ENCODE measurements at places on chromosomes 6 and 20. TPM values are rescaled to one million over a fixed set of nuclear protein-coding genes. Genes with fewer than 3 reads are reported as not detected.

DNA sequence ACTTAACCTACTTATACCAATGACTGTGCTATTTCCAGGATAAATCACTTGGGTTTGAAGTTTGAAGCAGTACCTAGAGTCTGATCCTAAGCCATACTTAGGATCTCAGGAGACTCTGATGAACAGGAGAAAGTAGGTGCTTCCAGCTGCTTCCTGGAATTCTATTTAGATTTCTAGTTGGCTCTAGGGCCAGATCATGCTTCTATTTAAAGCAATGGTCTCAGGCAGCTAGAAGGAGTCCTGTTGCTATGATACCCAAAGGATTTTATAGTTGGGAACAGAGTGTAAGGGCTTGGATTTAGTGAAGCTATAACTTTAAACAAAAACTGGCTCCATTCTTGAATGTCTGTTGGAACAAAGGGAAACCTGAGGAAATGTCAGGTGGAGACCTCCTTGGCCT is 52.4 kb upstream of the TINAG start:
- H3K4me3 ChIP-seq = no peak overlapping the region
- DNase-seq = no peak
- no peaks in the 10 kb centered on the region for H3K4me1 ChIP-seq
- no peaks in the 10 kb centered on the region for H3K36me3 ChIP-seq

GRCh38 chr20:9911519-9911918 is 72.6 kb upstream of the PAK5 start:
- no peak for DNase-seq
- H3K4me1 ChIP-seq = no peaks in the 10 kb centered on the region
- no peak overlapping the region for H3K4me3 ChIP-seq
- H3K27me3 ChIP-seq = no peaks in the 10 kb centered on the region

GRCh38 chr6:52087498-52087999 is at the start of gene PKHD1:
TSS of gene PKHD1 (minus strand) at chr6:52087613. CDS start at chr6:52084933, 2,680 bp downstream.
- H3K27ac ChIP-seq = no peak within 1 kb of the TSS
- no peak for DNase-seq
- H3K36me3 ChIP-seq = no peaks in the 10 kb centered on the region
- no peak within 1 kb of the TSS for H3K4me3 ChIP-seq
- no peaks in the 10 kb centered on the region for H3K27me3 ChIP-seq
- no peaks in the 10 kb centered on the region for H3K4me1 ChIP-seq

RIPOR3 gene
- polyA plus RNA-seq = 6.1 TPM

MEP1A gene
- 0.22 TPM for polyA plus RNA-seq

DNA sequence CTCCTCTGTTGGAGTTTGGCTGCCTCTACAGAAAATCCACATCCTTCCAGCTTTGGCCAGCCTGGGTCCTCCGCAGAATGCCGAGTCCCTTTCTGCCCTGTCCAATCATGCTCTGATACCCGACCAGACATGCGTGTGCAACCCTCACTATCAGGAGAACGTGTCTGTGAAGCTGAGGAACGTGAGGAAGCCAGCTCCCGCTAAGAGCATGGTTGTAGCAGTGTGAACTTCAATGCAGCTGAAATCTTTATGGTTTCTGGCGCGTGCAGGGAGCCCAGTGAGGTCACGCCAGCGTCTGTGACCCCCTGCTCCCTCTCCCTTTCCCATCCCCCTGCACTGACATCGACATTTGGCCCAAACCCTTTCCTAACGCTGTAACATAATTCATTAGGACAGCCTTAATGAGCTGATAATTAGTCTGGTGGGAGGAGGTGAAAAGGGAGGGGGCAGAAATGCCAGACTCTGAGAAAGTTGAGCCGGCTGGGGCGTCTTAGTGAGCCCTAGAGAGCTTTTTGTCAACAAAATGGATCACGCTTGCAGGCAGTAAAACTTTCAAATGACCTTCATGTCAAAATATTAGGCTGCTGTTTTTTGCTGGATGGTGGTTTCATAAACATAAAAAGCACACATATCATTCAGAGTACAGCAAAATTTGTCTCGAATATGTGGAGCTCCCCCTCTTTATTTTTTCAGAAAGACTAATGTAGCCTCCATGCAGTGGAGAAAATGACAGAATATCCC is 423.3 kb downstream of the QKI start:
- H3K36me3 ChIP-seq = no peaks in the 10 kb centered on the region
- DNase-seq = no peak
- no peak overlapping the region for H3K27ac ChIP-seq
- H3K4me1 ChIP-seq = no peaks in the 10 kb centered on the region
- peaks cover 9% of the 10 kb centered on the region for H3K27me3 ChIP-seq
- H3K4me3 ChIP-seq = no peak overlapping the region

DNA sequence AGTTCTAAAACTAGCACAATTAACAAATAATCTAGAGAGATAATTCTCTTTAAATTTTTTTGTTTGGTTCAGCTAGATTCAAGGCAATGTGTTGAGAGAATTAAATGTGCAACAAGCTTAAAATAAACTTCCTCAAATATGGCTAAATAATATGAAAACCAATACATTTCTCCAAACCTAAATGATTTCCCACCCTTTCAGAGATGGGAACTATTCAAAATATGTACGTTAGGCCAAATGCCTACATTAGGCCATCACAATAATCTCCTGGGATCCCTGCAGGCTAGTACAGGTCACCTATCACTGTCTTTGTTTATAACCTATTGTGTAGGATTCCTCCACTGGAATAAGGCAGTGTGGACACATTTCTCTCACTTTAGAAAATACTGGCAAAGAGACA is 1.7 kb downstream of the FAXC start:
- no peak overlapping the region for H3K4me3 ChIP-seq
- no peak overlapping the region for H3K27ac ChIP-seq
- H3K4me1 ChIP-seq = no peaks in the 10 kb centered on the region

DNA sequence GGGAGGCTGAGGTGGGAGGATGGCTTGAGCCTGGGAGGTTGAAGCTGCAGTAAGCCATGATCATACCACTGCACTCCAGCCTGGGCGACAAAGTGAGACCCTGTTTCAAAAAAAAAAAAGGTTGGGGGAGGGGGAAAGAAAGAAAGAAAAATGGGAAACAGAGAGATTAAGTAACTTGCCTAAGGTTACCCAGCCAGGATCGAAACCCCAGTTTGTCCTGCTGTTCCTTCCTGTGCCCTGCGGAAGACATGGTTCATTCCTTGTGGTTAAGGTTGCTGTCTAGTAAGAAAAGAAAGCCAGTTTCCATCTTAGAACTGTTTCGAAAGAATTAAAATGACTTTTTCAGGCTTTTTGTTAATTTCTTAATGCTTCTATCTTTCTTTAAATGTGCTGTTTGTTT is 29.8 kb downstream of the C6orf89 start:
- H3K36me3 ChIP-seq = peaks cover 89% of the 10 kb centered on the region
- DNase-seq = no peak
- peaks cover 29% of the 10 kb centered on the region for H3K4me1 ChIP-seq
- H3K4me3 ChIP-seq = no peak overlapping the region
- H3K27me3 ChIP-seq = no peaks in the 10 kb centered on the region
